Epithelial cell of umbilical artery (primary cell): ENCODE measurements at places on chromosomes 7 and 10. TPM values are rescaled to one million over a fixed set of nuclear protein-coding genes. Genes with fewer than 3 reads are reported as not detected.

Gene NACAD
- total RNA-seq = under 0.01 and 0.32 TPM in 2 replicates

Gene PVRIG
- total RNA-seq = not detected in 2 replicates

Gene SFTPA1
- not detected in 2 replicates for total RNA-seq

Gene LBX1
- not detected in 2 replicates for total RNA-seq

Gene NRG3
- 1.4 and 5.5 TPM in 2 replicates for total RNA-seq

Gene LRRC18
- total RNA-seq = not detected in 2 replicates

Gene AGR2
- not detected in 2 replicates for total RNA-seq

Gene CPA4
- 0.32 and 1.7 TPM in 2 replicates for total RNA-seq

Gene C10orf67
- total RNA-seq = under 0.01 TPM in 1 of 2 replicates, not detected in the other

Gene MLXIPL
- total RNA-seq = not detected in 2 replicates

Gene CTAGE8
- 0.15 and 0.65 TPM in 2 replicates for total RNA-seq

Gene PAPSS2
- 43.5 and 49.2 TPM in 2 replicates for total RNA-seq

Gene BAIAP2L1
- total RNA-seq = under 0.01 TPM in 1 of 2 replicates, not detected in the other

Gene CALY
- not detected in 2 replicates for total RNA-seq

Gene SH2D4B
- total RNA-seq = under 0.01 and 0.30 TPM in 2 replicates

Gene DGKB
- not detected in 2 replicates for total RNA-seq

Gene SNCG
- 45.8 and 76.9 TPM in 2 replicates for total RNA-seq

Gene PDK4
- 2.9 and 7.9 TPM in 2 replicates for total RNA-seq

Gene CHCHD3
- 92.7 and 97.4 TPM in 2 replicates for total RNA-seq

Gene FGFR2
- total RNA-seq = 0.30 and 0.32 TPM in 2 replicates

Gene AGAP5
- total RNA-seq = 1.1 and 1.6 TPM in 2 replicates

Gene HERC4
- 34.8 and 62.9 TPM in 2 replicates for total RNA-seq

Gene HPSE2
- total RNA-seq = not detected in 2 replicates

Gene PNLIPRP3
- not detected in 2 replicates for total RNA-seq

Gene HTR5A
- not detected in 2 replicates for total RNA-seq

Gene INHBA
- 21.3 and 27.9 TPM in 2 replicates for total RNA-seq

Gene ANKRD30A
- not detected in 2 replicates for total RNA-seq

Gene CACNA2D1
- total RNA-seq = 54.6 and 120 TPM in 2 replicates
